Activated effector memory CD4-positive, alpha-beta T cell treated with anti-CD3 and anti-CD28 coated beads, Interleukin-2, amount 50 U/mL, for 16 hours (primary cell): ENCODE measurements at places on chromosomes 16 and 17.
A peak's percentile ranks its signal among the peaks of the same experiment; 100 is the strongest.

DNA sequence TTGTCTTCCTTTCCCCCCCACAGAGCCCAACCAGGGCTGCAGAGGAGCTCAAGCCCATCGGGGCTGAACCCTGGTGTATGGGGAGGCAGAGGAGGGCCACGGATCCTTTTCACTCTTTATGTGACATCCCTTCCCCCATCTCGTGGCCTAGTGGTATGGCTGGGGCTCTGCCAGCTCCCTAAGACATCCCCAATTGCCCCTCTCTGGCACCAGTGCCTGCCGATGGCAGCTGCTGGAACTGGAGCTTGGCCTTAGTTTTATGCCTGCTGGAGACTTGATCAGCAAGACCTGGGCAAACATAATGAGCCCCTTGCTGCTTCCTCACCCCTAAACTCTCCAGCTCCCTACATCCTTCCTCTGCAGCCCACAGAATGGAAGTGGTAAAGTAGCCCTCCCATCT, 8.0 kb upstream of the TOP2A start:
- DNase-seq, result peak; percentile 58

GRCh38 chr16:54236773-54237172, 49.8 kb downstream of the IRX3 start:
- no peak for DNase-seq

DNA sequence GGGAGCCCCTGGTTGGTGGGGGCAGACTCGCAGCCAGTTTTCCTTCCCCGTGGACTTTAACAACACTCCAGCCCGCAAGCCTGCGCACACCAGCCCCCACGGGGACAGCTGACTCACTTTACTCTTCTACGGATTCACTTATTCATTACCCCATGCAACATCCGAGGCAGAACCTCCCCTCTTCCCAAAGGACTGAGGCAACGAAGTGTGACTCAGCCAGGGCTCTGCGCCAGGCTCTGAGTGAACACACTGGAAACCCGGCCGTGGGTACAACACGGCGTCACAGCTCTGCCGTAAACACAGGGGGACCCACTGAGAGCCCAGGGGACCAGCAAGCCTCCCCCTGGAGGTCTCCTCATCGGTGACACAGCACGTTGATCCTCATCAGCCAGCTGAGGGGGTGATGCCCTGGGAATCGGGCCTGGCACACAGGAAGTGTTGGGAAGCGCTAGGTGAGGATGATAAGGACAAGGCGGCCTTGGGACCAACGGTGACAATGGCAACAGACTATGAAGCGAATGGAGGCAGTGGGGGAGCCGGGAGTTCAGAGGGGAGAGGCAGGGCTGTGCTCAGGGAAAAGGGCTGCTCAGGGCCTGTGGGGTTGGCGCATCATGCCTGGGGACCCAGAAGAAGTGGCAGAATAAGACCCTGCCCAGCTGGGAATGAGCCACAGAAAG, 14.6 kb downstream of the COTL1 start:
- DNase-seq, result peak; percentile 88

GRCh38 chr16:73599351-73599750, 551.4 kb upstream of the ZFHX3 start:
- no peak for DNase-seq

DNA sequence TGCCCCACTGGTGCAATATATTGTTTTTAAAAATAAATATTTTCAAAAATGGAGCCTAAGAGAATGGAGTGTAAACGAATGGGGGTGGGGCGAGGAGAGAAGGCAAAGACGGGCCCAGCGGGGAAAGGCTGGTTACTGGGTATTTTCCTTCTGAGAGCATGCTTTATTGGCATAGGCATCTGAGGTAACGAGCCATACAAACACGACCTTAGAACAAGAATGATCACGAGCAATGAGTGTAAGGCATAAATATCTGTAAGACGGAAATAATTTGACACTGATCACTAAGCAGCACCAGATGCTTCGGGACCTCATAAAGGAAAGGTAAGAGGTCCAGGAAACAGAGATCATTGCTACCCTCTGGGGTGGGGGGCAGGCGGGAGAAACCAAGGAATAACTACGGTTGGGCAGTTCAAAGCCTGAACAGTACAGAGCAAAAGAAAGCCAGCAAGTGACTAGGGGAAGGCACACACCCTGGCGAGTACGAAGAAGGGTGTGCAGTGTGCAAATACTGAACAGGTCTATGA, 959 bp downstream of the SSH2 start:
- DNase-seq, result no peak

DNA sequence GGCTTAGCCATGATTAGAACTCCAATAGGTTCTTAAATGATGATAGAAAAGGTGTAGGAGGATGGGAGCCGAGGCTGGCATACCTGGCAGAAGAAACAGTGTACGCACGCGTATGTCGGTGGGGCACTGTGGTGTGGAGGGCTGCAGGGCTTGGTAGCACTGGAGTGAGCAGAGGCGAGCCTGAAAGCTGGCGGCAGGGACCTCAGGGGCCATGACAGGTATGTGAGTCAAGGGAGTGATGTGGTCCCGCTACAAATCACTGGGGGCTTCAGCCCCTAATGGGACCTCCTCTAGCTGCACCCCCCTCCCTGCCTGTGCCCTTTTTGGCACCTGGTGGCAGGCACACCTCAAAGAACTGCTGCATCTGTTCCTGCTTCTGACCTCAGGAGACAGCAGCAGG, 67.3 kb downstream of the RAI1 start:
- no peak for DNase-seq

DNA sequence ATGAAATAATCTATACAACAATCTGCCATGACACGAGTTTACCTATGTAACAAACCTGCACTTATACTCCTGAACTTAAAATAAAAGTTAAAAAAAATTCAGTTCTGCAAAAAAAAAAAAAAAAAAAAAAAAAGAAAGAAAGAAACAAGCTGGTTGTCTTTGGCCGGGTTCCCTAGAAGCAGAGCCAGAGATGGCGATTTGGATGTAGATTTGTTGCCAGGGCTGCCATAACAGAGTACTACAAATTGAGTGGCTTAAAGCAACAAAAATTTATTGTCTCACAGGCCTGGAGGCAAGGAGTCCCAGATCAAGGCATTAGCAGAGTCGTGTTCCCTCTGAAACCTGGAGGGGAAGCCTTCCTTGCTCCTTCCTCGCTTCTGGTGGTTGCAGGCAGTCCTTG, 20.4 kb downstream of the SYT17 start:
- DNase-seq, result no peak

DNA sequence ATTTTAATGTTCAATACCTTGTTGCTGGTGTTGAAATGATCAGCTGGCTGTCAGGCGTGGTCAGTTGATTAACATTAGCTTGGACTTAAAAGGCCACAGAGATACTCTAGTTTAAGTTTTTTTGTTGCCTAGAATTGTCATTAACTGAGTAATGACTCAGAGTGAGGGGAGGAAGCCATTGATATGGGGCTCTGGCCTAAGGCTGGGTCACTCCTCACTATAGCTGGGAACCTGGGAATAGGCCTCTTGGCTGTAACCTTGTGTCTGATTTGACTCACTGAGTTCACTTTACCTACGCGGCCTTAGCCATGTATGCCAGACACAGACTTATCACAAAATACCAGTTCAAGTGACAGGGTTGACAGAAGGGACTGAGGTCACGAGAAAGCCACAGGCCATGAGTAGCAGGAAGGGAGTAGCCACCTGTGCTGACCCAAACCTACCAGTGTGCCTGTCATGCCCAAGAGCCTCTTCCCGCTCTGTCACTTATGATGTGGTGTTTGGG, 37.9 kb upstream of the ADCY7 start:
- no peak for DNase-seq

DNA sequence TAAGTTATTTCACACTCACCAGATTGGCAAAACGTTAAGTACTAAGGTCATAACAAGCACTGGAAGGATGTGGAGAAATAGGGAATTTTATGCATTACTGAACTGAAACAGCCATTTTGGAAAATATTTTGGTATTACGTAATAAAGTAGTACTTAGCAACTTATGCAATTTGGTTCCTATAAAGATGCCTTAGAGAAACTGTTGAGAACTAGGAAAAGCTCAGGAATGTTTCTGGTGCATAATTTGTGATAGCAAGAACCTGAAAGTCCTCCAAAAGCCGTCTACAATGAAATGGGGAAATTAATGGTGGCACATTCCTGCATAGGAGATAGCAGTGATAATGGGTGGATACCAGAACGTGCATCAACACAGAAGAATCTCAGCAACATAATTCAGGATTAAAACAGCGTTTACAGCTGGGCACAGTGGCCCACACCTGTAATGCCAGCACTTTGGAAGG, 472.5 kb downstream of the WWOX start:
- no peak for DNase-seq

DNA sequence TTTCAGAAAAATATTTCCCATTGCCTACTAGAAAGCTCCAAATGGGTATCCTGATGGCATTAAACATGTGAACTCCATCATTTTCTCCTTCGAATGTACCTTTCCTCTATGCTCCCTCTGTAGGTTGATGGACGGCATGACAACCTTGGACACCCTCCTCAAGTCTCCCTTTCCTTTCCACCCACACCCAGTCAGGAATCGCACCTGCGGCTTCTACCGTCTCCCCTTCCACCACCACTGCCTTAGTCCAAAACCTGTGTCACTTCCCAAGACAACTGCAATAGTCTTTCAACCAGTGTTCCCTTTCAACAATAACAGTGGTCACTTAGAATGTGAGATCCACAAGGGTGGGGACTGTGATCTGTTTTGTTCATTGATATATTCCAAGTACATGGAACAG, 233.1 kb upstream of the AXIN2 start:
- DNase-seq, result no peak

DNA sequence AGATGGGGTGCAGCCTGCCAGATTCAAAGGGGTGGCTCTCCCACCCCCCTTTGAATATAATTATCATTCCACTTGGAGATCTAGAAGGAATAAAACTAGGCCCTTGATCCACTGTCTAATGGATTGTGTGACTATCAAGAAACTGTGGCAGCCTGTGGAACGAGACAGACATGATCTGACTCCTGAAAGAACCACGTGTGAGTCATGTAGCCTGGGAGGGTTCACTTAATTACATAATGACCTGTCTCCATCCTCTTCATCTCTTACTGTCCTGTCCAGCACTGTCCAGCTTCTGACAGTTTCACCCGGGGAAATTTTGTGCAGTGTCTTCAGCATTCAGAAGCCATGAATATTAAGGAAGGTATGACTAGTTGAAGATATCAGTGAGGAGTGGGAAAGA, 43.3 kb upstream of the CDH13 start:
- no peak for DNase-seq

GRCh38 chr17:82802075-82802780, 37.6 kb downstream of the ZNF750 start:
- no peak for DNase-seq

- DNase-seq, result no peak
Measured at GRCh38 chr17:63338272-63338671, 107.8 kb downstream of the CYB561 start.

GRCh38 chr17:17736205-17737183, 55.2 kb downstream of the RAI1 start:
- no peak for DNase-seq

DNA sequence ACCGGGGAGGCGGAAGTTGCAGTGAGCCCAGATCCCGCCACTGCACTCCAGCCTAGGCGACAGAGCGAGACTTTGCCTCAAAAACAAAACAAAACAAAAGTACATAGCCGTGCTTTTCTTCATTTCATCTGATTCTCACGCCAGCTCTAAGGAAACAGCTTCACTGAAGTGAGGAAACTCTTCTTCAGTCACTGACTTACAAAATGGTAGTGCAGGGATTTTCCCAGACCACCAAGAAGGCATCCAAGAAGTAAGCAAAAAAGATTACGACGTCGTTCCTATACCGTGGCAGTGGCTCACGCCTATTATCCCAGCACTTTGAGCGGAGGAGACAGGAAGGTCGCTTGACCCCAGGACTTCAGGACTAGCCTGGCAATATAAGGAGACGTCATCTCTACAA, 40.4 kb upstream of the SLFN13 start:
- DNase-seq, result no peak

- DNase-seq, result no peak
Measured at GRCh38 chr17:2797226-2797625, 988 bp downstream of the RAP1GAP2 start.

- no peak for DNase-seq
Measured at GRCh38 chr17:7107012-7107754, 7.4 kb downstream of the ASGR2 start.

- DNase-seq, result no peak
Measured at GRCh38 chr16:53629151-53629550, 74.5 kb downstream of the RPGRIP1L start.

DNA sequence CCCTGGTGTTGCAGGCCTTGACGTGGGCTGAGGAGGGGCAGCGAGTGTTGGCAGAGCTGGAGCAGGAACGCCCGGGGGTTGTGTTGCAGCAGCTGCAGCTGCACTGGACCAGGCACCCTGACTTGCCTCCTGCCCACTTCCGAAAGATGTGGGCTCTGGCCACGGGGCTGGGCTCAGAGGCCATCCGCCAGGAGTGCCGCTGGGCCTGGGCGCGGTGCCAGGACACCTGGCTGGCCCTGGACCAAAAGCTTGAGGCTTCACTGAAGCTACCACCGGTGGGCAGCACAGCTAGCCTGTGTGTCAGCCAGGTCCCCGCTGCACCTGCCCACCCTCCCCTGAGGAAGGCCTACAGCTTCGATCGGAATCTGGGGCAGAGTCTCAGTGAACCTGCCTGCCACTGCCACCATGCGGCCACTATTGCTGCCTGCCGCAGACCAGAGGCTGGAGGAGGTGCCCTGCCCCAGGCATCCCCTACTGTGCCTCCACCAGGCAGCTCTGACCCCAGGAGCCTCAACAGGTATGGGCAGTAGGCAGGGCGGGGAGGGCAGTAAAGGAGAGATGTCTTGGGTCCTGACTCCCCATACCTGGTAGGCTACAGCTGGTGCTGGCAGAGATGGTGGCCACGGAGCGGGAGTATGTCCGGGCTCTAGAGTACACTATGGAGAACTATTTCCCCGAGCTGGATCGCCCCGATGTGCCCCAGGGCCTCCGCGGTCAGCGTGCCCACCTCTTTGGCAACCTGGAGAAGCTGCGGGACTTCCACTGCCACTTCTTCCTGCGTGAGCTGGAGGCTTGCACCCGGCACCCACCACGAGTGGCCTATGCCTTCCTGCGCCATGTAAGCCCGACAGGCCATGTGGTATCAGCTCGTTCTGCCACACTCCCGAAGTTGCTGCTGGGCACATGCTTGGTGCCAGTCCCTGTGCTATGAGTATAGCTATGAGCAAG, 5.6 kb downstream of the PLEKHG4 start:
- no peak for DNase-seq

GRCh38 chr16:23651943-23652468, 10.7 kb downstream of the DCTN5 start:
- DNase-seq, result no peak
